HCT116 (cell line): ENCODE measurements at places on chromosomes 12 and 14.

DNA sequence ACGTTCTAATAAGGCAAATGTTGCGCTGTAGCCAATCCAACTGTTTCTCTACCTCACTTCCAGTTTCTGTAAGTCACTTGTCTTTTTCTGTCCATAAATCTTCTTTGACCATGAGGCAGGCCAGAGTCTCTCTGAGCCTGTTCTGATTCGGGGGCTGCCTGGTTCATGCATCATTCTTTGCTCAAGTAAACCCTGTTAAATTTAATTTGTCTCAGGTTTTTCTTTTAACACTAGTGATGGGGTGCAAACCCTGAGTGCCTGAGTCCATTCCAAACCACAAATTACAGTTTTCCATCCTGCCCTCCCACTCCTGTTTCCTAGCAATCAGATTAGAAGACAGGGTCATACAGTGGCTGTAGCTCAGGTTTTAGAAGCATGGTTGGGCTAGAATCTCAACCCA, 41.9 kb downstream of the VWF start:
- DNase-seq: no peak

- DNase-seq: no peak
Measured at GRCh38 chr12:54975875-54976274, 8.7 kb downstream of the TESPA1 start.

GRCh38 chr12:105409801-105410471, 79.4 kb downstream of the C12orf75 start:
- no peak for DNase-seq

DNA sequence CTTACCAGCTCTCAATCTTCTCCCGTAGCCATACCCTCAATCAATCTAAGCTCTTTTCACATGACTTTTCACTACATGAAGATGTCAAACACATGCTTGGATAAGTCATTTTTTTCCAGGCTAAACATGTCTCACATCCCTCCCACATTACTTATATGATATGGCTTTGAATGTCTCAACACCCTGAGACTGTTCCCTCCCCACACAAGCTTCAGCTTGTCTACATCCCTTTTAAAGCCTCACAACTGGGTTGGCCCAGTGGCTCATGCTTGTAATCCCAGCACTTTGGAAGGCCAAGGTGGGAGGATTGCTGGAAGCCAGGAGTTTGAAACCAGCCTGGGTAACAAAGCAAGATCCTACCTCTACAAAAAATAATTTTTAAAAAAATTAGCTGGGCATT, 18.5 kb downstream of the ANAPC5 start:
- no peak for DNase-seq

- no peak for DNase-seq
Measured at GRCh38 chr14:23483236-23483854, 13.8 kb downstream of the NGDN start.

DNA sequence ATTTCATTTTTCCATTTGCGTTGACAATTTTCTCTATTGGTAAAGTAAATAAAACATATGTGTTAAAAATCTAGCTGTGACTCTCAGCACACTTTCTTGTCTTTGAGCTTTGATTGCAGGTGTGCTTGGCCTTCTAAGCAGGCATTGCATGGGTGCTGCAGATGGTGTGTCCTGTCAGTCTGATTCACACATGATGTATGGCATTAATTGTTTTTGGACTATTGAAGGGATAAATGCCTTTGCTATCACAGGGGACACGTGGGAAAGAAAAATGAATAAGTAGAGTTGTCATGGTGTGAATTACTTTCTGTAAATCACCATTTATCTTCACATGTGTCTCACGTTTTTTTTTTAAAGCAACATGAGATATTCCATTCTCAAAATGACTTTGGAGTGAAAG, 211.3 kb upstream of the NAV3 start:
- no peak for DNase-seq

DNA sequence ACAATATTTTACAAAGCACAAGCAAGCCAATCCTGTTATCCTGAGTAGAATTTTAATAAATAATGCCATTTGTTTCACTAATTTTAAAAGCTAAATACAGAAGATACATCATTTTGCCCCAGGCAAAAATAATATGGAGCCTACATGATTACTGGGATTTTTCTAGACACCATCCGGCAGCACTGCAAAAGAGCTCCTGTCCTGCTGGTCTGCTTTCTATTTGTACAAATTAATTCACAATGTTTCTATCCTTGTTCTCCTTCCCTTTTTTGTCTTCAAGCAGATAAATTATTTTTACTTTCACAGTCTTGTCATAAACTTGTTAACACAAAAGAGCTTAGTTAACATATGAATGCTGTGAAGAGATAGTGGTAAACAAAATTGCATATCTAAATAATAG, 4.6 kb downstream of the SIX1 start:
- no peak for DNase-seq

GRCh38 chr12:7016958-7017571, 1.2 kb downstream of the LPCAT3 start:
- DNase-seq: no peak

DNA sequence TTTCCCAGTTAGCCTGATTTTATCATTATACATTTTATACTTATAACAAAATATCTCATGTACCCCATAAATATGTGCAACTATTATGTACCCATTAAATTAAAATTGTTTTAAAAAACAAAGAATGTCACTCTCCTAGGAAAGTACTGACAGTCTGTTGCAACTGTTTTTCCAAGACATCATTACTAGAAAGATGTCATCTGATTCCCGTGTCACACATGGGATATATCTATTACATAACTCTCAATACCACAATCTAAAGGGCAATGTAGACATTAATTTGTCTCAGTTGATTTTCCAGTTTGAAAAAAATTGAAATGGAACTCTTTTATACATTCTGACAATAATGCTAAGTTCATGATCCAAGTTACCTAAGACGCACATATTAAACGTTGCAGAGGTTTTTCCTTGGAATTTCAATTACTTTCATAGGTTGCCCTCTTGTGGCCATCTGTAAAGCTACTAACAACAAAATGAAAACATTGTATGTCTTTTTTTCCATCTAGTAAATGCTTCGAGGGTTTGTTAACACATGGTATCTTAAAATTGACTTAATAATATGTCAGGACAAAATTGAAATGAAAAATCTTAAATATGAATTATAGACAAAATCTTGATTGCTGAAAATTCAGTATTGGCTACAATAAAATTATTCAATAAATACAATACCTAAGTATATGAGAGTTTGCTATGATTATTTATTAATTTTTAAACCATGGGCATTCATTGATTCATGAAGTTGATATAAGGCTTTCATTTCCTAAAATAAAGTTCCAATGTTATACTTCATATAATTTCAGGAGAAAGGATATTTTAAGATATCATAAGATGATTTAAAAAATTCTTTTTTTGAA, 131.6 kb downstream of the PPFIA2 start:
- peak; percentile 52 for DNase-seq

- no peak for DNase-seq
Measured at GRCh38 chr12:47098099-47098498, 18.3 kb upstream of the AMIGO2 start.

DNA sequence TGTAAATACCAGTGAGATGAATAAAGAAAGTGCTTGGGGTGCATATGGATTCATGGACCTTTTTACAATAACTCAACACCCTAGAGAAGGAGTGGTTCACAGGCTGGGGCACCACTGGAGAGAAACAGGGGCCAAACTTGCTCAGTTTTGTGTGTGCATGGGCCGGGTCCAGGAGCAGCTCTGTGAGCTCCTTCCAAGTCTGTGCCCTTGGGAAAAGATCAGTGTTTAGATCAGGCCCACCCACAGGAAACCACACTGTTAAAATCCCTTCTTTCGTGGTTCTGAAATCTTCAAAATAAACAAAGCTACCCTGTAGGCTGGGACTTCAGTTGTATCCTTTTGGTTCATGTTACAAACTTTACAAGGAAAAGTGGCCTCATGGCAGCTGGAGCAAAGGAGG, 156.1 kb upstream of the TMEM260 start:
- DNase-seq: no peak

GRCh38 chr12:19110221-19110940, 19.2 kb upstream of the PLEKHA5 start:
- no peak for DNase-seq

DNA sequence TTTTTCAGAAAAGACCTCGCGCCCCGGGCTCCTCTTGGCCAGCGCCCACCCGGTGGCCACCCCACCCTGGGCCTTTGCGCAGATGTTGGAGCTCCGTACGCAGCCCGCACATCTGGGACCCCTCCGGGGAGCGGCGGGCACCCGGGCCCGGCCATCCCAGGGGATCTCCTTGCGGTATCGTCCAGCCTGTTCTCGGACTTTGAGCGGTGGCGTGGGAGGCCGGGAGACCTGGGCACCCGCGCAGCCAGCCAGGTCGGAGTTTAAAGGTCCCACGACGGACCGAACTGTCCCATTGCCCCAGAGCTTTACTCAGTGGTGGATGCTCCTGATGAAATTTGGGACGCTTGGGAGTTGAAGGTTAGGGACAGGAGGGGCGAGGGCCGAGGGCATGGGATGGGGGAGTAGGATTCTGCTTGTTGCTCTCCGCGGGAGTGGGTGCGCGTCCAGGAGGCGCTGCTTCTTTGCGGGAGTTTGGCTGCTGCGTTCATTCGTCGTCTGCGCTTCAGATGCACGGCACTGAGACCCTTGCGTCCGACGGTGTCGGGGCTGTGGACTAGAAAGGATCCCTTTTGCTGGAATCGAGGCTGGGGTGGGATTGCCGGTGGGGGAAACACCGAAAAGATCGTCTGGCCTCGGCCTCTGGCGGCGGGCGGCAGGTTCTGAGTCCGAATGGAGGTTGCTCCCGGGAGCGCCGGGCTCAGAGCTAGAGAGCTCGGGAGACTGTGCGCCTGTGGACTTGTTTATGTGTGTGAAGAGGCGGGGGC, 1.4 kb downstream of the NTF3 start:
- DNase-seq: no peak

- no peak for DNase-seq
Measured at GRCh38 chr12:114919479-114919878, 235.5 kb upstream of the TBX3 start.

GRCh38 chr14:56752428-56752827, 57.9 kb downstream of the OTX2 start:
- no peak for DNase-seq

GRCh38 chr12:32535288-32535999, 136.1 kb downstream of the FGD4 start:
- no peak for DNase-seq

DNA sequence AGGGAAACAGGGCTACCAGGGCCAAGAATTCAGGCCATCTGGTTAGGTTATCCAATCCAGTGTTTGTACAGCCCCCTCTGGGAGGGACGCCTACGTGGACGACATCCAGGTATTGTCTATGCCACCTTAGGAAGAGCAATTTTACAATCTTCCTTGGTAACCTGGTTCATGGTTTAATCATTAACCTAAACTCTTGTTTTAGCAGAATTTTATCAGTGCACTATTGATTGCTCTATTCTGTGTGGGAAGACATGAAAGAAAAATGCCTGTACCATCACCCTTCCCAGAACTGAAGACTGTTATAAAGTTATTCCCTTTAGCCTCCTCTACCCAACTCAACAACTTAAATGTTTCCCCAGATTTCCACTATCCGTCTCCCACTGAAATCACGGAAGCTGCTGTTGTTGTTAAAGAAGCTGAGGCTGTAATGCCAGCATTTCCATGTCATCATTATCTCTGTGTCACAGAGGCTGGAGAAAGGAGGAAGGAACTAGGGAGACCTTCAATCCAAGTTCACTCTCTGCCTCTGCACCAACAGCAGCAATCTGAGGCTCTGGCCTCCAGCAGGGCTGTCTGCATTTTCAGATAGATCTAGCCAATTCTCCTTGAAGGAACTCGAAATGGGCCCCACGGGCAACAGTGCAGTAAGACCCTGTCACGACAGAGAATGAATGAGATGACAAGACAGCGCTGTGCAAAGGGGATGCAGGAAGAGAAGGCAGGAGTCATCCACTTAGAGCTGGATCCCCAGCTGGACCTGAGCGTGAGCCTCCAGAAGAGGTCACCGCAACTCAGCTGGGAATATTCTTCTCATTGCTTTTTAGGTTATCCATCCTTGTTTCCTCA, 183.4 kb upstream of the GZMB start:
- no peak for DNase-seq

DNA sequence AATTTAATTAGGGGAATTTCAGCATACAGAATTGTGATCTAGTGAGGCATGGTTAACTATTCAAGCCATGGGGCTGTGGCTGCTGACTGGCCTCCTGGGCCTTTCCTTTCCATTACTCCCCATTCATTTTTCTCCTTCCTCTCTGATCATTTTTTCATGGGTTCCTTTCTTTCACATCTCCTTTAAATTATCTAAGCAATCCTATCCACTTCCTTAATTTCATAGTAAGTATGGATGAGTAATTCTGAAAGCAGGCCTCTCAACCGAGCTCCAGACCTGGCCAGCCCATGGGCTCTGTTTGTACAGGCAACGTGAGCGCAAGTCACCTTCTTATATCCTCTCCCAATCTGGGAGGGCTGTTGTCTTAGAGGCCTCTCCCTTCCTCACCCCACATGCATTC, 13.4 kb downstream of the CKAP4 start:
- DNase-seq: no peak

DNA sequence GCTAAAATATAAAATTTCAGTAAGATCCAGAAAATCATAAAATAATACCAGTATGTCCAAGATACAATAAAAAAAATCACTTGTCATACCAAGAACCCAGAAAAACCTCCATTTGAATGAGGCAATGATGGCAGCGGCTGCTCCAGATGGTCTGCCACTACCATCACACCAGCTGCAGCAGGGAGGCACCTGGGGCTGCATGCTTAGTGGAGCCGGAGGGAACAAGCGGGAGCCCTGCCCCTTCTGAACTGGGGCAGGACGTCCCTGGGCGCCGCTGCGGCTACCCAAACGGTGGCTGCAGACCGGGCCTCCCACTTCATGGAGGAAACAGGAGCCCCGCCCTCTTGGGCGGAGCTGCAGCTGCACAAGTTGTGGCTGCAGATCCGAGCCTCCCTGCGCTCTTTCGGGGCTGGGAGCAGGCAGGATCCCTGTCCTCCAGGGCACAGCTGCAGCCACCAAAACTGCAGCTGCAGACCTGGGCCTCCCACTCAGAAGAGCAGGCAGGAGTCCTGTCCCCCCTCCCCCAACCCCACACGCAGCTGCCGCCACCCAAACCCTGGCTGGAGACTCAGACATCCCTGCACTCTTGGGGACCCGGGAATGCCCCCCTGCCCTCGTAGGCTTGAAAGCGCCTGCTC, 36.1 kb upstream of the OR5AU1 start:
- DNase-seq: peak; percentile 35

GRCh38 chr12:78977304-78977867, 112.8 kb downstream of the SYT1 start:
- DNase-seq: no peak

DNA sequence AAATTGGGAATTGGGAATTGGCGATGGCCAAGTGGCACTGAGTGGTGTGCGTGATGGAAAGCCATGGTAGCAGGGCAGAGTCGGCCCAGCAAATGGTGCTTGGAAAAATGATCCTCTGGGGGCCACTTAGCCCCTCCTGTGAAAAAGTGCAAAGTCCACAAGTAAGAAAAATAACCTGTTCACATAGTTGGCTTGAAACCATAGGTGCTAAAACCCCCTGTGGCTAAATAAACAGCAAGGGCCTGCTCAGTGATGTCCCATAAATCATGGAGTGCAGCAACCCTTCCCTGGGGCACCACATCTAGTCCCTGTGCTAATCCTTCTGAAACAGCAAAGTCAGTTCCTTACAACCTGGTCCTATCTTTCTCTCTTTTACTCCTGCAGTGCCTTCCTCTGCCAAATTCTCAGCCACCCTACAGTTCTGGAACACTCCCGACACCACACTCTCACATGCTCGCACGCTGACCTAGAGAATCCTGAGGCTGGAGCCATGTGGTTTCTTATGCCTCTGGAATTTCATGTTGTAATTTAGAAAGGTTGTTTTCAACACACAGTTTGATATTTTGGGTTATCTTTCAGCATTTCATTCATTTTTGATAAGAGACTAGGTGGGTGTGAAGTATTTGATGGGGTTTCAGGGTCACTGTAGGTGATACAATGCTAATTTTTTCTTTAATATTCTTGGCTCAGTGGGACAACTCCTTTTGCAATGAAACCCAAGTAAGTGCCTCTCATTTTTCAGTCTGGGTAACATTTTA, 123.6 kb downstream of the SMOC1 start:
- DNase-seq: no peak
